ENCODE measurements at places on chromosomes 5 and 9. TPM values are rescaled to one million over a fixed set of nuclear protein-coding genes. Genes with fewer than 3 reads are reported as not detected.

GRCh38 chr5:108747774-108748400 is at the start of gene FER:
TSS of gene FER (plus strand) at chr5:108747897. CDS start at chr5:108798183, 50,286 bp downstream.
- DNase-seq: peak; percentile 45

DNA sequence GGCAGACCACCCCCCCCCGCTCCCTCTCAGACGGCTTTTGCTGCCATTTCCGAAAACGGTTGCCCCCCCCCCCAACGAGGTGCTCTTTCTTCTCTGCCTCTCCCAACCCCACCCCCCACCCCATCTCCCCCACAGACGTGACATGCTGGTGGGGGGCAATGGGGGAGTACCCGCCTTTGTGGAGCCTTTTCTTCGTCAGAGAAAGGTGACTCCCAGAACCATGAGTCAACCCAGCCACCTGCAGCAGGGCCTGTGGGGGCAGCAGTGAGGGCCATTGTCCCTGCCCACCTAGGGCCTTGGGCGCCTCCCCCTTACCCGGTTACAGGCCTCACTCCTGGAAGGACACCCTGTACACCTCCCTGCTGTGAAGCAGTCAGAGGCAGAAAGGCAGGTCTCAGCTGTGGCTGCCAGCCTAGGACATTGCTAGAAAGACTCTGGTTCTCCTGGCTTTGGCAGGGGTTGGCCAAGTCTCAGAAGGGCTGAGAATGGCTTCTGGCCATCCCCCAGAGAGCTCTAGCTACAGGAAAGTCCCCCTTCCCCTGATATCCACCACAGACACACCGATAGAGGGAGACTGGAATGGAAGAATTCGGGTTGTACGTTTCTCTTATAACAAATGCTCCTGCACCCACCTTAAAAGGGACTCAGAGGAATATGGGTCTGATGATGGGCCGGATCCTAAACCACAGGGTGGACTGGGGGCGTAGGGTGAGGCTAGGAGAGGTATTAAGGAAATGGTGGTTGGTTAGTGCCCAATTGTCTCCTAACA is 2.2 kb downstream of the DNAJB5 start:
- DNase-seq: no peak

DNA sequence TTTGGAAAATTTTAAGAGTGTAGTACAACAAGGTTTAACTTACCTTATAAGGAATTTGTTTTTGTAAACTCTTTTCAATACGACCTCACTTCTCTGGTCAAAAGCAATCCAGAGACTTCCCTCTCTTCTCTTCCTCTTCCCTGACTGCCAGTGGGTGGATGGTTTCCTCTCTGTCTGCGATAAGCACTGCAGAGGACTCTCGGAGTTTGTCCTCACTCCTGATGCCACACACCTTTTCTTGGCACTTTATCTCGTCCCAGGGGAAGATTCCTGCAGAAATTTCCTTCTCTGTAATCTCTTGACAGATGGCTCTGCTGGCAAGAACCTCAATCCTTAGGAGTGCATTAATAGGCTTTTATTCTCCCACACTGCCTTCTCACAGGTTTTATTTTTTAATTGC is 641.6 kb downstream of the NR2F1-AS1 start:
- no peak for DNase-seq

- no peak for DNase-seq
Measured at GRCh38 chr5:911601-912000, 18.9 kb downstream of the TRIP13 start.

GRCh38 chr5:6714226-6715041 is 1.2 kb downstream of the TENT4A start:
- no peak for DNase-seq

The SLC4A9 gene
- total RNA-seq: 0.18 TPM

The SPATA31E1 gene
- total RNA-seq: not detected

All from SK-MEL-5 (cell line).